ENCODE measurements at places on chromosomes 6 and 20. TPM values are rescaled to one million over a fixed set of nuclear protein-coding genes. Genes with fewer than 3 reads are reported as not detected.

Gene FITM2
- total RNA-seq: 4.8 TPM

Gene HLA-DQB2
- not detected for total RNA-seq

Gene GJA10
- total RNA-seq: not detected

Gene ZSWIM3
- total RNA-seq: 5.9 TPM

Gene TPD52L1
- total RNA-seq: 5.6 TPM

Gene COL19A1
- total RNA-seq: not detected

Data from smooth muscle cell of the coronary artery (primary cell).